ENCODE measurements at places on chromosomes 1 and 21.

GRCh38 chr1:145956361-145956760, 1.5 kb downstream of the LIX1L start:
- no peak for ATAC-seq

DNA sequence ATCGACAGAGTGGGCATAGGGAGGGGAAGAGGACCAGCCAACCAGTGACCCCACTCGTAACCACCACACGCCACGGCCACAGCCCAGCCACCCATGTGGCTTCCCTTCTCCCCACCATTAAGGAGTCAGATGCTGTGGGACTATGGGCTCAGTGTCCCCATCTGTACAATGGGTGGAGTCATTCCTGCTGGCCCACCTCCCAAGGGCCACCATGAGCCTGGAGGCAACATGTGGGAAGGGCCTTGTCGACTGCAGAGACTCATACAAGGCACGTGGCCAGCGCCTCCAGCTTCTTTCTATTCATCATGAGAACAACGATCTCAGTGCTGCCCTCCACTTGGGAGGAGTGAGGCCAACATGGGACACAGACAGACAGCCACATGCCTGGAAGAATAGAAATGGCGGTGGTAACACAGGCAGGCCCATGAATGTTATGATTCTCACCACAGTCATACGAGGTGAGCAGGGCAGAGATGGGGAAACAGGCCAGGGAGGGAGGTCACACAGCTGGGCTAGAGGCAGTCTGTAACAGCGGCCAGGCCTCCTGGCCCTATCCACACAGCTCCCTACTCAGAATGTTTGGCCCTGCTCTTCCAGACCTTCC, 16.1 kb downstream of the LRP8 start:
- ATAC-seq = no peak

- ATAC-seq = no peak
Observed at GRCh38 chr1:43331688-43332087, 5.9 kb upstream of the MPL start.

- ATAC-seq = no peak
Observed at GRCh38 chr1:151290709-151291303, 8.7 kb downstream of the ZNF687 start.

GRCh38 chr21:41662161-41662560, 104.7 kb downstream of the RIPK4 start:
- ATAC-seq = no peak

DNA sequence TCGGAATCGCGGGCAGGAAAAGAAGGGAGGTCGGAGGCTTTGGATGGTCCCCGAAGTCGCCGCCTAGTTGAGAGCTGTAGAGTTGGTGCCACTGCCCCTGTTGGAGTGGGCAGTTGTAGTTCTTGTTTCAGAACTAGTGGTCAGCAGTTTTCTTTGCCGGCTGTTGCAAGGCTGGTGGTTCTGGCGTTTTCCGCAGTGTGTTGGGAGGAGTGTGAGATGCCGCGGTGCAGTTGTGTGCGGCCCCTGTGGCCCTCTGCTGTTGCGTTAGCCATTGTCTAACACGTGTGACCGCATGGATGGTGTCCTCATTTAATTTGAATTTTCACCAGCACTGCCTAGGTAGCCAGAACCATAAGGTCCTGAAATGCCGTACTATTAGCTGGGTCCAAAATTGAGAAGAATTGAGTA, 1.4 kb downstream of the ARF1 start:
- ATAC-seq = no peak

- ATAC-seq = no peak
Observed at GRCh38 chr1:108130794-108131193, 69.3 kb downstream of the SLC25A24 start.

- ATAC-seq = no peak
Observed at GRCh38 chr1:239819096-239819495, 272.6 kb upstream of the FMN2 start.
